Endothelial cell (in vitro differentiated cells): ENCODE measurements at places on chromosomes 13 and 19.

DNA sequence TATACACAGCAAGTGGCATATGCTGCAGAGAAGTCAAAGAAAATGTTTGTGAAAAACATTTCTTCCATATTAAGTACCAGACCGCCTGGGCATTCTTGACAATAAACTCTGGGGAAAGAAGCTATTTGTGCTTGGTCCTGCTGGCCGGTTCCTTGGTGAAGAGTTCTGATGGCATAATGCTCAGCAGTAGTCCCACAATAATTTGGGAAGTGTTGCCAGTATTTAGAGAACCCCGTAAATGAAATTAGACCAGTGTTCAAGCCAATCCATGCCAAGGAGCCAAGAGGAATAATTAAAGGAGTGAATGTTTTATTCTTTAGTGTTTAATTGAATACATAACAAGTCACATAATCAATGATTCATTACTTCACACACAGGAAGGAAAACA, 6.3 kb downstream of the KCTD12 start:
- no peak overlapping the region for H3K4me3 ChIP-seq
- peaks cover 3% of the 10 kb centered on the region for H3K36me3 ChIP-seq
- DNase-seq: no peak

GRCh38 chr13:113840541-113841352, 23.1 kb downstream of the GAS6 start:
- DNase-seq: no peak
- H3K27me3 ChIP-seq: peaks cover 19% of the 10 kb centered on the region
- H3K27ac ChIP-seq: no peak overlapping the region
- peaks cover 7% of the 10 kb centered on the region for H3K36me3 ChIP-seq
- no peak overlapping the region for H3K4me3 ChIP-seq

DNA sequence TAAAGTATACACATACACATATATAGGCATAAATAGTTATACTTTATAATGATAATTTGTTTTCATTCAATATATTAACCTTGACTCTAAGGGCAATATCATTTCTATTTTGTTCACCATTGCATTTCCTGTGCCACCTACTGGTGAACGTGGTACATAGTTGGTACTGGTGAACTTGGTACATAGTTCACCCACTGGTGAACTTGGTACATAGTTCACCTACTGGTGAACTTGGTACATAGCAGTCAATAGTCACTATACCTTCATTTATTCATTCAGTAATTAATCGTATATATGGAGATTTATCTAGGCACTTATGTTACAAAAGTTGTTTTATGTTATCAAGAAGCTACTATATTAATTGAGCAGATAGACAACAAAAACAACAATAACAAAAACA, 172.6 kb upstream of the ATXN8OS start:
- no peak overlapping the region for H3K4me3 ChIP-seq
- no peak for DNase-seq
- H3K27me3 ChIP-seq: no peaks in the 10 kb centered on the region
- no peak overlapping the region for H3K27ac ChIP-seq
- no peaks in the 10 kb centered on the region for H3K36me3 ChIP-seq
- H3K4me1 ChIP-seq: no peaks in the 10 kb centered on the region

DNA sequence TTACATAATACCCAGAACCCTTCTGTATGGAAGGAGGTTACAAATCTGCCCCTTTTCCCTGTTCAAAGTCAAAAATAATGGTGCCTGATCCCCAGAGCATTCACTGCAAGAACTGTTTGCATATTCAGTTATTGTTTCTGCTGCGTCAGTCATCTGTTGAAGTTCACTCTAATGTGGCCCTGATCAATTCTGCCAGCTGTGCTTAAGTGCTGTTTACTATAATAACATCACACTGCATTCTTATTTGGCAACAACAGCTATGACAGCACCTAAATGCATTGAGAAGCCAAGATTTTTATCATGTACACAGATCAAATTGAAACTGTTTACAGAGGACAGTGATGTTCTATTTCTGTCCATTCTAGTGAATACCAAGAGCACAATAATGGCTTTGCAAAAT, 115.9 kb downstream of the DACH1 start:
- no peak overlapping the region for H3K27ac ChIP-seq
- H3K4me1 ChIP-seq: peaks cover 3% of the 10 kb centered on the region

- peaks cover 2% of the 10 kb centered on the region for H3K4me1 ChIP-seq
- H3K4me3 ChIP-seq: no peak overlapping the region
- peaks cover 26% of the 10 kb centered on the region for H3K36me3 ChIP-seq
- peaks cover 7% of the 10 kb centered on the region for H3K27me3 ChIP-seq
These were observed 13.8 kb upstream of the EHD2 start for GRCh38 chr19:47699360-47699917.

DNA sequence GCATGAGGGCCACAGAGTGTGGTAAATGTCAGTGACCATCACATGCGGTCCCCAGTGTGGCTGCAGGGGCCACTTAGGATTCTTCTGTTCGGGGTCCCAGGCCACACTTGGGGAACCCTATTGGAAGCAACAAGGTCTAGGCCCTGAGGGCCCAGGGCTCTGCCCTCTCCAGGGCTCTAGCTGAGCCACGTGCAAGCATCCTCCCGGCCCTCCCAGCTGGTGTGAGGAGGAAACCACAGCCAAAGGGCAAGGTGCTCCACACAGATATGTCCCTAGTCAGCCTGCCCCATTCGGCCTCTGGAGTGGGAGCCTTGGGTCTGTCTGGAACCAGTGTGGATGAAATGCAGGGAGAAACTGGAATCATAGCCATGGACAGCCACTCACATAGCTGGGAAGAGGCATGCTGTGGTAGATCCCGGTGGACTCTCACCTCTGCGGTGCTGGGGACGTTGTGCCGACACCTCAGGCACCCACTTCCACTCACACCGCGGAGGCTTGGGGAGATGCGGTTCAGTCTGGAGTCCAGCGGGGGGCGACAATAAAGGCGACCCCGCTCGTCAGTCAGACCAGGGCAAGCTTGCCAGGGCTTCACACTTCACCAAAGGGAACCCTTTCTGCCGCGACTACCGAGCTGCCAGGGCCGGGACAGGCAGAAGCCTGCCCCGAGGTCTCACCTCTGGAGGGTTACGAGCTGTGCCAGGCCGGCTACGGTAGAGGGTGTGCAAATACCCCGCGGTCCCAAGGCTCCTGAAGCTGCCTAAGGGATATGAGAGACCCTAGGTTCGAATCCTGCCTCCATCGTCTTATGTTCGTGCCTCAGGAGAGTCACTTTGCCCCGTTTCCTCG, 4.3 kb upstream of the ZNF497 start:
- DNase-seq: no peak
- peaks cover 2% of the 10 kb centered on the region for H3K4me1 ChIP-seq
- H3K36me3 ChIP-seq: peaks cover 3% of the 10 kb centered on the region
- H3K4me3 ChIP-seq: no peak overlapping the region
- H3K27ac ChIP-seq: no peak overlapping the region
